HT1080 (cell line): ENCODE measurements at places on chromosomes 4 and X.

- DNase-seq, result no peak
These were observed 3.0 kb downstream of the KIAA0232 start for GRCh38 chr4:6785572-6785925.

- no peak for DNase-seq
These were observed 333.8 kb upstream of the MAD2L1 start for GRCh38 chr4:120400441-120400840.

DNA sequence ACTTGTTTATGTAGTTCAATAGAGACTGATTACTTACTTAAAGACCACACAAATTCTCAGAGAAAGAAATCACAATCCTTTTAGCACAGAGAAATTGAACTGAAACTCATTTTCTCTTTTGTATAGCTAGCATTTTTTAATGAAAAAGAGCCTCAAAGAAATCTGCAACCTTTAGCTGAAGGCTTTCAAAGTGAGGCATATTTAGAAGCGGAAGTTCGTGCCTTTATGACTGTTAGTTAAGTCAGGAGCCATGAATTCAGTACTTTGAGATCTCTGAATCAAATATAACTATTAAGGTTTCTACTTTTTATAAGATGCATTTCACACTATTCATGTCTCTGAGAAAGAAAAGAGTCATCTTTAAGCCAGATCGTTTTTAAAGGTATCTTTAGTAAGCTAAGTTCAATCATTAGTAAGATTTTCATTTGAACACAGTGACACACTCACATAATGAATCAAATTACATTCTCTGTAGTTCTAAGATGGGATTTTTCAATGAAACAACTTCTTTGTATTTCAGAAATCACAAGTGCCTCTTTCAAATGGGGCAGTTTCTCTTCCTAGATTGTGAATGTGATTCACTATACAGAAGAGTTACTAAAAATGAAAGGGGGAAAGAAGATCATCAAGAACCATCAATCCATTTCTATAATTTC, 61.4 kb downstream of the SMARCA1 start:
- DNase-seq, result no peak

- peak; percentile 42 for DNase-seq
These were observed 89.9 kb downstream of the PLS3 start for GRCh38 chrX:115650916-115651315.

GRCh38 chrX:106752101-106752678, 25.7 kb downstream of the RNF128 start:
- DNase-seq, result peak; percentile 19

DNA sequence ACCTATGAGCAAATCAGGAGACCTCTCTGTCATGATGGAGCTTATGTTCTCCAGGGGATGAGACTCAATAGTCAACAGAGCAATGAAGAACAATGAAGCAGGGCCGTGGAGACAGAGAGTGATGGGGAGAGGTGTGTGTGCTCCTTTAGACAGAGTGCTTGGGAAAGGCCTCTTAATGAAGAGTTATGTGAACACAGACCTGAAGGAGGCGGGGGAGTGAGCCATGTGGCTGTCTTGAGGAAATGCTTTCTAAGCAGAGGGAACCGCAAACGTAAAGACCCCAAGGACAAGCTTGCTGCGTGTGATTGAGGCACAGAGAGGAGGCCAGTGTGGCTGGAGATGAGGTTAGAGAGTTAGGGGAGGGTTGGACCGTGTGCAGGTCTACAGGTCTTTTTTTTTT, 53.1 kb downstream of the CHRNA9 start:
- no peak for DNase-seq

GRCh38 chr4:183960046-183960420, 54.9 kb downstream of the STOX2 start:
- peak; percentile 10 for DNase-seq

DNA sequence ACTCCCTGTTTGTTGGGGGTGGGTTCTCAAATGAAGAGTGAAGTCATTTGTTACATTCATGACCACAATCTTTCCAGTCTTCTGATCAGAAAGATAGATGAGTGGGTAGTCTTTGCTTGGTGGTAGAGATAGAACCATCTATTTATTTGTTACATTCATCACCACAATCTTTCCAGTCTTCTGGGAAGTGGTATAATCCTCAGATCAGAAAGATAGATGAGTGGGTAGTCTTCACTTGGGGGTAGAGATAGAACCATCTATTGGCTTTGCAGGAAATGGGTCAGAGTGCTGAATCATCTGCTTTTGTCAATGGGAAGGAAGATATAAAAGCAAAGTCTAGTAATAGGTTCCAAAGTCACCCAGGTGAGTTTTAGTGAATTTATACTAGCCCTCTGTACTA, 64.2 kb upstream of the EPGN start:
- DNase-seq, result no peak

DNA sequence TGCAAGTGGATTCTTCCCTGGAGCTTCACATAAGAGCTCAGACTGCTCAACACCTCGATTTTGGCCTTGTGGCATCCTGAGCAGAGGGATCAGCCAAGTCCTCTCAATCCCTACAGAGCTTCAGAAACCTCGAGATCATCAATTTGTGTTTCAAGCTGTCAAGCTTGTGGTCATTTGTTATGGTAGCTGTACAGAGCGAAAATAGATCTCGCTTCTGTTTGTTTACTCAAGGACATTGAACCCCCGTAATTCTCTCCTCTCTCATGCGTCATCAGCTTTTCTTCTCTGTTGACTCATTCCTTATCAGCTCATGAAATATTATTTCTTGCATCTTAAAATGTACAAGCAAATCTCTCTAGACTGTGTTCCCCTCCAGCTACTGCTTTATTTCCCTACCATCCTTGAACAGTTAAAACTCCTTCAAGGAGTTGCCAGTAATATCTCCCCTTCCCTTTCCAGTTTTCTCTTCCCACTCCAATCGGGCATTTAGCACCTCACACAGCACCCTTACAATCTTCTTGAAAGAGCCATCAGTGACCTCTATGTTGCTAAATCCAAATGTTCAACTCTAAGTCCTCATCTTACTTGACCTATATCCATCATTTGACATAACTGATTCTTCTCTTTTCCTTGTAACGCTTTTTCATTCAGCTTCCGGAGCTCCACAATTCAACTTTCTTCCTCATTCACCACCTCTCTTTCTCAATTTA, 106.2 kb upstream of the FAT1 start:
- peak; percentile 70 for DNase-seq

GRCh38 chrX:2592279-2592678, 91.5 kb upstream of the DHRSX start:
- no peak for DNase-seq

- no peak for DNase-seq
These were observed 17.3 kb upstream of the KDM5C start for GRCh38 chrX:53242310-53242709.

GRCh38 chr4:45036677-45037076, 310.3 kb upstream of the GNPDA2 start:
- peak; percentile 59 for DNase-seq

GRCh38 chr4:147578051-147578476, 39.1 kb upstream of the TMEM184C start:
- DNase-seq, result peak; percentile 99

DNA sequence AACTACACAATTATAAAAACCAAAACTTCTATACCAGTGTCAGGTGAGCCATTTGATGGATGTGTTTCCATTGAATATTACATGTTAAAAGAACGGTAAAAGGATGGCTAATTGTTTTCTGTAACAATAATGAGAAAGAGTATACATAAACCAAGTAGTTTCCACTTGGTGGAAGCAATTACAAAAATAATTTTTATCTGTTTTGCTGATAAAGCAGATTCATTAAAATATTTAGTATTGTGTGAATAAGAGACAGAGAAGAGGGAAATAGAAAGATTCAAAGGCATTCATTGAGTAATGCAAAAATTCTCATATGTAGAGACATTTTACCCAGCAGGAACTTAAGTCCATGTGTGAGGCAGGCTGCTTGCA, 95.7 kb downstream of the ANK2 start:
- DNase-seq, result no peak

DNA sequence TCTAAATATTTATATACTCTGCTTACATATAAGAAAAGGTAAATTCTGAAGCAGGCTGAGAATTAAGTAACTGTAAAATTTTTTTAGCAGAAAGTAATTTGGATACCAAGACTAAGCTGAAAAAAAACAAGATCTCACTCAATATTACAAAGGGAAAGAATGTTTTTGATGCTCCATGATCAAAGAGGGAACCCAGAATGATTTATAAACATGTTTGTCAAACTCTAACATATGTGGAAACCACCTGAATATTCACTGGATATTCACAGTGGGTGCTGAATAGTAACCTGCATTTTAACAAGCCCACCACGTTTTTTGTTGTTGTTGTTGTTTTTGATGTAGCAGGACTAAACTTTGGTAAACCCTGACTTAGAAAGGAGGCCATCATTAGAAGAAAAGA, 324.9 kb upstream of the GATB start:
- no peak for DNase-seq

GRCh38 chrX:46865281-46865680, 28.4 kb downstream of the RP2 start:
- peak; percentile 76 for DNase-seq

- DNase-seq, result no peak
These were observed 154.6 kb downstream of the ATOH1 start for GRCh38 chr4:93983140-93983539.

- no peak for DNase-seq
These were observed 72.3 kb downstream of the FBXW7 start for GRCh38 chr4:152463562-152463961.

- no peak for DNase-seq
These were observed 64.5 kb downstream of the MID1 start for GRCh38 chrX:10555846-10556245.

GRCh38 chr4:71732066-71732465, 51.8 kb downstream of the GC start:
- no peak for DNase-seq

GRCh38 chr4:78313754-78314120, 237.8 kb upstream of the ANXA3 start:
- DNase-seq, result no peak
